CD8-positive, alpha-beta memory T cell (primary cell): ENCODE measurements at places on chromosomes 5 and 9. TPM values are rescaled to one million over a fixed set of nuclear protein-coding genes. Genes with fewer than 3 reads are reported as not detected.

The PGM5 gene
- total RNA-seq, result not detected

The BARX1 gene
- total RNA-seq, result not detected

GRCh38 chr5:116517488-116517887 lies 57.1 kb downstream of the SEMA6A start:
- H3K27ac ChIP-seq, result no peak overlapping the region
- DNase-seq, result no peak
- no peaks in the 10 kb centered on the region for H3K4me1 ChIP-seq
- H3K36me3 ChIP-seq, result no peaks in the 10 kb centered on the region
- H3K4me3 ChIP-seq, result no peak overlapping the region

The AP3S1 gene
- 73.6 TPM for total RNA-seq

DNA sequence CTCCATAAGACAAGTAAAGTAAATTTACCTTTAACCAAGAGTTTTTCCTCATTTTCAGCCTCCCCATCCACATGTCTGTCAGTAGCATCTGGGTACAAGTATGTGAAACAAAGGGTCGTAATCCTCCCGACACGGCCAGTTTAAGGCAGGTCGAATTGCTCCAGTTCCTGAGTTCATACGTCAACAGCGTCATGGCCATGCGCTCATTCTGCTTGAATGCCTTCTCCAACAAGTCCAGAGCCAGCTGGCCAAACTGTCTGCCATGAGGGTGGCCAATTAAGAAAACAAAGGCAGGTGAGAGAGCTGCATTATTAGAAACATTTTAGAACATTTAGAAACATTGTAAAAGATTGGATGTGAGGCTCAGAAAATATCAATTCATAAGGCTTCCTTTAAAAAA lies 87.5 kb downstream of the TRPM6 start:
- H3K4me3 ChIP-seq, result no peak overlapping the region
- DNase-seq, result no peak
- H3K27me3 ChIP-seq, result no peaks in the 10 kb centered on the region

DNA sequence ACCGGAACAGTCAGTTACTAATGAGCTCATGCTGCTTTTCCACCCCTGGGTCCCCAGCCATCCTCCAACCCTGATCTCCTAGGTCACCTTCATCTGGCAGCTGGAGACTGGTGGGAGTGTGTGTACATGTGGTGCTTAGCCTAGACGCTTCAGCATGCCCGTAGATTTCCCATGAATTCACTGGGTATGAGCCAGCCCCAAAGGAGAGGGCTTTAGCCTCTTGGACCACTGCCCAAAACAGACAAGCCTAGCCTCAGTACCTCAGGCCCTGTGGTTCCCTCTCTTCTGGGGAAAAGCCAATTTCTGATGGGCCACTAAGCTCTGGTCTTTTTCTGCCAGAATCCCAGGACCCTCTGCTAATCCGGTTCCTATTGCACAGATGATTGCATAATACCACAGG lies 48.0 kb upstream of the ASTN2 start:
- no peak for DNase-seq
- H3K36me3 ChIP-seq, result no peaks in the 10 kb centered on the region
- H3K27ac ChIP-seq, result no peak overlapping the region
- H3K4me3 ChIP-seq, result no peak overlapping the region

DNA sequence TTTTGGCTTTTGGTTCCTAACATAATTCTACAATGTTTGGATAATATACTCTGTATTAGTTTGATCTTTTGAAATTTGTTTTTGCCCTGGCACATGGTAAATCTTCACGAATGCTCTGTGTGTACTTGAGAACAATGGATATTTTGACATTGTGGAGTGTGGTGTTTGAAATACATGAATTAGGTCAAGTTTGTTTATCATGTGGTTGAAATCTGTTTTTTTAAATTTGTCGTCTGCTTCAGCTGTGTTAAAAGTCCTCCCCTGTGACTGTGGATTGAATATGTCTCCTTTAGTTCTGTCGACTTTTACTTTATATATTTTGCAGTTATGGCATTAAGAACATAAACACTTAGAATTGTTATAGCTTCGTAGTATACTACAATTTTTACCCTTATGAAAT lies 60.3 kb downstream of the DUSP1 start:
- H3K27me3 ChIP-seq, result no peaks in the 10 kb centered on the region
- H3K4me3 ChIP-seq, result no peak overlapping the region
- no peak for DNase-seq
- no peaks in the 10 kb centered on the region for H3K36me3 ChIP-seq

The GRIN1 gene
- not detected for total RNA-seq

- no peak overlapping the region for H3K27ac ChIP-seq
- no peaks in the 10 kb centered on the region for H3K27me3 ChIP-seq
- H3K36me3 ChIP-seq, result peaks cover 15% of the 10 kb centered on the region
Measured at GRCh38 chr9:93037476-93037971, 21.0 kb upstream of the SUSD3 start.

The SLC4A9 gene
- not detected for total RNA-seq

DNA sequence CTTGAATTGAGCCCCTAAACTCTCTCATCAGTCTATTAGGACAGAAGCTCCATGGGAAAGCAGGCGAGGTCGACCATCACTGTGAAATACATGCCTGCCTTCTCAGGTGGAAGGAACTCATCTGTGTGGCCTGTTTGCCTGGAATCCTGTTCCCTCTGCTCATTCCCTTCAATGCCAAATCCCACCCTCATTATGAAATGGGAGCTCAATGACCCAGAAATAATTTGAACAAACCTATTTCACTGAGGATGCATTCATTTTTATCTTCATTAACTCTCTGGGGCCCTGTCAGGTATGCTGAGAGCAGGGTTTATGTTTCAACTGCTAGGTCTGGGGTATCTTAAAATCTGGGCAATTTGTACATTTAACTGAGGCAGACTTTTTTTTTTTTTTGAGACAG lies 142.2 kb downstream of the MED27 start:
- H3K4me1 ChIP-seq, result no peaks in the 10 kb centered on the region
- DNase-seq, result no peak
- no peaks in the 10 kb centered on the region for H3K27me3 ChIP-seq
- no peak overlapping the region for H3K27ac ChIP-seq
- peaks cover 4% of the 10 kb centered on the region for H3K36me3 ChIP-seq

GRCh38 chr9:7982907-7983306 lies 183.3 kb upstream of the DMAC1 start:
- DNase-seq, result no peak
- H3K4me3 ChIP-seq, result no peak overlapping the region
- H3K27ac ChIP-seq, result no peak overlapping the region

- no peak overlapping the region for H3K27ac ChIP-seq
- no peak for DNase-seq
- no peak overlapping the region for H3K4me3 ChIP-seq
- no peaks in the 10 kb centered on the region for H3K27me3 ChIP-seq
Measured at GRCh38 chr5:13659391-13659790, 285.1 kb downstream of the DNAH5 start.
